ENCODE measurements at places on chromosomes 12 and 14. TPM values are rescaled to one million over a fixed set of nuclear protein-coding genes. Genes with fewer than 3 reads are reported as not detected.

TROAP gene
- total RNA-seq, result 4.9 TPM

AKAP3 gene
- total RNA-seq, result 3.4 TPM

EPYC gene
- not detected for total RNA-seq

RACGAP1 gene
- total RNA-seq, result 25.4 TPM

TCP11L2 gene
- 46.5 TPM for total RNA-seq

KRT82 gene
- not detected for total RNA-seq

AICDA gene
- total RNA-seq, result not detected

TGM1 gene
- 2.3 TPM for total RNA-seq

SMCO3 gene
- total RNA-seq, result not detected

EIF2S3B gene
- 2.1 TPM for total RNA-seq

DEGS2 gene
- 25.0 TPM for total RNA-seq

NKX2-1 gene
- not detected for total RNA-seq

GLT1D1 gene
- not detected for total RNA-seq

RIN3 gene
- 26.3 TPM for total RNA-seq

APEX1 gene
- 93.9 TPM for total RNA-seq

GLRX5 gene
- 47.4 TPM for total RNA-seq

ALG10 gene
- total RNA-seq, result 5.4 TPM

IKBIP gene
- total RNA-seq, result 2.2 TPM

SLC24A4 gene
- 0.09 TPM for total RNA-seq

KLRC1 gene
- total RNA-seq, result 2.0 TPM

GARIN6 gene
- not detected for total RNA-seq

HOXC5 gene
- total RNA-seq, result not detected

AVPR1A gene
- total RNA-seq, result 0.40 TPM

BCL11B gene
- 3.7 TPM for total RNA-seq

OASL gene
- 7.1 TPM for total RNA-seq

PTCSC3 gene
- total RNA-seq, result not detected

PPTC7 gene
- 32.4 TPM for total RNA-seq

CSAD gene
- total RNA-seq, result 22.8 TPM

YAF2 gene
- total RNA-seq, result 25.5 TPM

NEUROD4 gene
- total RNA-seq, result not detected

OR6C2 gene
- total RNA-seq, result not detected

FAM90A1 gene
- 0.49 TPM for total RNA-seq

DAO gene
- total RNA-seq, result 3.8 TPM

ADGRD1 gene
- total RNA-seq, result 5.8 TPM

SERPINA4 gene
- not detected for total RNA-seq

NOXRED1 gene
- total RNA-seq, result 0.46 TPM

CIROP gene
- not detected for total RNA-seq

All from left colon (tissue), 2 donors.